ENCODE measurements at places on chromosomes 13 and 19. TPM values are rescaled to one million over a fixed set of nuclear protein-coding genes. Genes with fewer than 3 reads are reported as not detected.

DNA sequence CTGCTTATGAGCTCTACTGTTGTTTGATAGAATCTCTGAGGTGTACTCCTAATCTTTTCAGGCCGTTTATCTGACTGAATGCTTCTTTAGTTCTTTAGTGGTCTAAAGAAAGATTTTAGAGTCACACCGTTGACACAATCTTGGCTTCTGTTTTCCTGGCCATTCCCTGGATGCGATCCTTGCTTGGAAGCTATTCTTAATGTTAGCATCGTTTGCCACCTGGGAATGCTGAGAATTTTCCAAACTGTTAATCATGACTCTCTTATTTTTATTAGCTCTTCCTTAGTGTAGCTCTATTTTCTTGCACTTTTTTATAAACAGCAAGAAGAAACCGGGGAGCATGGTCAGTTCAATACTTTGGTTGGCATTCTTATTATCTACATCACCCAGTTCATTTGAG, 281.0 kb upstream of the PCDH20 start:
- DNase-seq, result no peak

DNA sequence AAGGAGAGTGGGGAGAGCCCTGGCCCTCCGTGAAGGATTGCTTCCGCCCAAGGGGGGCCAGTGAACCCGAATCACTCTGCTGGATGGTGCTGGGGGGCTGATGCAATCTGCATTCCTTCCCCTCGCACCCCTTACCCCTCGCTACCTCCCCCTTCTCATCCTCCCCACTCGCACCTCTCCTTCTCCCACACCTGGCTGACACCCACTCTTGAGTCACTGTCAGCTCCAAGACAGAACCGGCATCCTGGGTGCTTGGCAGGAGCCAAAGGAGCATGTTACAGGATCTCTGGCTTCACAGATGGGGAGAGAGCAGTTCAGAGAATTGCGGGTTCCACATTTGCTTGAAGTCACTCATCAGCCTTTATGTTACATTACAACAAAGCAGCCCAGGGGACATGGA, 125.9 kb upstream of the GJB6 start:
- DNase-seq, result no peak

GRCh38 chr19:15144046-15144646, 36.9 kb downstream of the SYDE1 start:
- DNase-seq, result no peak

PRTN3 gene
- total RNA-seq, result not detected
